Glomerular endothelial cell (primary cell): ENCODE measurements at places on chromosomes 12 and 14.

DNA sequence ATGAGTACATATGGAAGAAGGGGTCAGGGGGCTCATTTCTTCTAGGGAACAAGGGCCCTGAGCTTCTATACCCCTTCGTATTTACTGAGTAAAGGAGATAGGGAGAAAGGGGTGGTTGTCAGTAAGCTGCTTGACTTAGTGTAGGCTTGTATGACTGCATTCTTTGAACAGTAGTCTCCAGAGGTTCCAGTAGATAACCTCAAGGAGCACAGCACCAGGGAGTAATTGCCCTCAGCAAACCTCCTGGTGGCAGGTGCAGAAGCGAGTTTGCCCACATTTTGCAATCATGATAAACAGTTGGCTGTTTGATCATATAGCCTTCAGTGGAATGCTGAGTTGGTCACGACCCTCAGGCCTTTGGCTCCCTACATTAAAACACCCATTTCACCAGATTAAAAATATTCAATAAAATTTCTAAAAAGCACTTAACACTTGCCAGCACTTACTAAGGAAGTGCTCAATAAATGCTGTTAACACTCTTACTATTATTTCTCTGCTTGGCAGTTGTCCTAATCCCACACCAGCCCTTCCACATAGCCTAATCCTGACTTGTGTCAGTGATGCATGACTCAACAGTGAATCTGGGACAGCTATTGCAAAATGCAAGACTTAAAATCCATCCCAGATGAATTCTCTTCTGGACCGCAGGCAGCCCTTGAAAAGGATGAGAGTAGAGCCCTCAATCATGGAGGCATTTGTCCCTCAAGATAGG lies 3.7 kb upstream of the DHRS4L2 start:
- DNase-seq = no peak

DNA sequence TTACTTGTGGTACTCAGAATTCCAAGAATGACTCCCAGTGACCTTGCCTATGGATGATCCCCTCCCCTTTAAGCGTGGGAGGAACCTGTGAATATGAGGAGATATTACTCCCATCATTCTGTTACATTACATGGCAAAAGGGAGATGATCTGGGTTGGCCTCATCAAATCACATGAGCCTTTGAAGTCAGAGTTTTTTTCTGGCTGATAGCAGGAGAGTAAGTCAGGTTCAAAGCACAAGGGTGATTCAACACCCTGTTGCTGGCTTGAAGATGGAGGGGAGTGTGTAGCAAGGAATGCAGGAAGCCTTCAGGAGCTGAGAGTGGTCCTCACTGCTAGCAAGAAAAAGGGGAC lies 9.1 kb upstream of the MDM2 start:
- no peak for DNase-seq

GRCh38 chr12:44847888-44848702 lies 28.0 kb downstream of the NELL2 start:
- no peak for DNase-seq

GRCh38 chr14:35161231-35161630 lies 38.9 kb downstream of the PRORP start:
- no peak for DNase-seq

DNA sequence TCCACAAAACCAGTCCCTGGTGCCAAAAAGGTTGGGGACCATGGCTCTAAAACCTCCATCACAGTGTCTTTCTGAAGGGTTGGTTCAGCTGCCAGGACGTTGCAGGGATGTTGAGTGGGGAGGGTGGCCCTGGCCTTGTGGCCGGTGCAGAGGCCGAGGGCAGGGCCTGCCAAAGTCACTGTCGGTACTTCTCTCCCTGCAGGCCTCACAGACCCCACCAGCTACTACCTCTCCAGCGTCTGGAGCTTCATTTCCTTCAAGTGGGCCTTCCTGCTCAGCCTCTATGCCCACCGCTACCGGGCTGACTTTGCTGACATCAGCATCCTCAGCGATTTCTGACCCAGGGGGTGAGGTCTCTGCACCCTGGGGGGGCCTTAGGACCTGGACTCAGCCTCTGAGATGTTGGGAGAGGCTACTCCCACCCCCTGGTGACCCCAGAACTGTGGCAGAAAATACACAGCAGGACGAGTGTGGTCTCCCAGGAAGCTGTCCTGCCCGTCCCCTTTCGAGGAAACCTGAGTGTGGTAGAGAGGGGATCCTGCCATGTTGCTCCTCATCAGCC lies 7.0 kb downstream of the SLC48A1 start:
- DNase-seq = no peak

- no peak for DNase-seq
Observed at GRCh38 chr14:64628940-64629408, 75.2 kb upstream of the PLEKHG3 start.

DNA sequence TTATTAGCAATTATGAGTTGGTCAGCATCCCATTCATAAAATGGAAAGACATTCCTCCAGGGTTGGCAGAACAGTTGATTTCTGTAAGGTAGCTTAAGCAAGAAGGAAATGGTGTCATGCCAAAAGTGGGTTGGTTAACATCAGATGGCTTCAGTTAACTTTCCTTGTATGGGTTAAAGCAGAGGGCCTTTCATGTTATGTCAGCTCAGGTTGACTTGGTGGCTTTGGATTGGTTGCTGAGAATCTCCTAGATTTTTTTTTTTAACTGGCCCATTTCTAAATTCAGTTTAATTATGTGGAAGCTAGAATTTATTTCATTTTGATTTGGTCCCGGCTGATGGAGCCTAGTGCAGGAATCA lies 87.8 kb downstream of the BBS10 start:
- no peak for DNase-seq

DNA sequence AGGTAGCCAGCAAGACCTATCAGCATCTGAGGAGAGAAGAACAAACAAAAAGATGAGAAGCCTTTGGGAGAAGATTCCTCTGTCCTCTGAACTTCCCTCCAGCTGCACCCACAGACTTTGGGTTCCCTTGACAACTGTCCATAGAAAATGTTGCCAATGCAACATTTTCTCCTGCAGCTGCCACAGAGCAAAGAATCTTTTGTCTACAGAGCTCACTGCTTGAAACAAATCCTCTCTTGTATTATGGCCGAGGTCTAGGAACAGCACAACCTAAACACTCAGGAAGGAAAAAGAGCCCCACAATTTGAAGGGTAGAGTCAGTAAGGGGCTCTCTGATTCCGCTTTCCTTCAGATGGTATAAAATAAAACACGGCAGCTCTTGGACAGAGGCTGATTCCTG lies 14.3 kb downstream of the POMT2 start:
- no peak for DNase-seq

DNA sequence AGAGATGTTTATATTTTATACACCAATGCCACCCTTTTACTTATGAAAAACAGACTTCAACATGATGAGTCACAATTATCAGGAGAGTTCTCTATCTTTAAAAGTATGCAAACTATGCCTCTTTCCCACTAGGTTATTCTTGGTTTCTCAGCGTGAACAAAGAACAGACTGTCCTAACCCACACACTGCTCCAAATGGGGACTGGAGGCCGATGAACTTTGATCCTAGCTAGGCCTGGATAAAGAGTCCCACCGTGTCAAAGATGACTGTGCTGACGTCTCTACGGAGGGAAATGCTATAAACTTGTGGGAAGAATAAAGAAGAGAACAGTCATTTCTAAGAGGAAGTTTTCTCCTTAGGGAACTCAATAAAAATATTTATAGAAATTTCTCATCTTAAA lies 160.1 kb downstream of the EPS8 start:
- DNase-seq = no peak
